ENCODE measurements at places on chromosomes 1 and 21.

- DNase-seq = no peak
These were observed 10.7 kb downstream of the PLA2G5 start for GRCh38 chr1:20080441-20081352.

- DNase-seq = no peak
These were observed 16.4 kb upstream of the CPT2 start for GRCh38 chr1:53180226-53180625.

DNA sequence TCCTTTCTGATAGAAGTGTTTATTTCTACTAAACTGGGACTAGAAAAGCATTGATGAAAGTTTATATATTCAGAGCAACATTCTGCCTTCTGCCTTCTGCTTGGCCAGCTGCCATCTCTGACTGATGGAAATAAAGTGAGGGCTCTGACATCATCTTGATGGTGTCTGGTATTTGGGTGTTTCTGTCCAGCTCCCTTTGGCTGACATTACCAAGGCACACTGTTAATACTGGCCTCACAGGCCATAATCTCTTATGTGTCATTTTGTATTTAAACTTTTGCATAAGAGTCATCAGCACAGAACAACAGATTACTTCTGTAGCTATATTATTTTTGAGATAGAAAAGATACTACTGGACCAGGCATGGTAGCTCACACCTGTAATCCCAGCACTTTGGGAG is 216.9 kb downstream of the RYR2 start:
- no peak for DNase-seq

DNA sequence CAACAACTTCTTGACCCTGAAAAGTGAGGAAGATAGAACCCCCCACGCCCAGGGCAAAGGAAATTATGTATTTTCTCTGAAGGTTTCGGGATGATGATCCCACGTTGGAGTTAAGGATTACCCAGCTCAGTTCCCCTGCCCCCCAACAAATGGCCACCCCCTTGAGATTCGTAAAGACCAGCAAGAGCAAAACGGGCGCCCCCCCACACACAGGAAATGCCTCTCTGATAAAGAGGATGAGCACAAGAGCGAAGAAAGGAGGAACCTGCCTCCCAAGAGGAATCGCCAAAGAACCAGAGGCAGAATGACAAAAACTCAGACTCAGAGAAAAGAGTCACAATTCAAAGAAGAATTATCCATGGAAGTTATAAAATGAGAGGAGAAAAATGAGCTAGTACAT is 576.9 kb downstream of the MATN1 start:
- no peak for DNase-seq

GRCh38 chr1:60972841-60973364 is 109.5 kb upstream of the NFIA start:
- no peak for DNase-seq

- DNase-seq = no peak
These were observed 346.8 kb downstream of the RRAGC start for GRCh38 chr1:38512789-38513188.

GRCh38 chr1:47317841-47318240 is 3.9 kb upstream of the STIL start:
- DNase-seq = no peak

DNA sequence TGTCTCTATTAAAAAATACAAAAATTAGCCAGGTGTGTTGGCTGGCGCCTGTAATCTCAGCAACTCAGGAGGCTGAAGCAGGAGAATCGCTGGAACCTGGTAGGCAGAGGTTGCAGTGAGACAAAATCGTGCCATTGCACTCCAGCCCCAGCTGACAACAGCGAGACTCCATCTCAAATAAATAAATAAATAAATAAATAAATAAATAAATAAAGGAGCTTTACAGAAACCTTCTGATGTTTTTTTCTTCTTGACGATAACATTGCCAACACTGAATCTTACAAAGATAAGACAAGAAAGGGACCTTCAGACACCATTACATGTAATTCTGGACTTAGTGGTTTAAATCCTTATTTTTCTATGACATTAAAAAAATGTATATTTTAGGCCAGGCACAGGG is 47.8 kb upstream of the LGALS8 start:
- DNase-seq = no peak

DNA sequence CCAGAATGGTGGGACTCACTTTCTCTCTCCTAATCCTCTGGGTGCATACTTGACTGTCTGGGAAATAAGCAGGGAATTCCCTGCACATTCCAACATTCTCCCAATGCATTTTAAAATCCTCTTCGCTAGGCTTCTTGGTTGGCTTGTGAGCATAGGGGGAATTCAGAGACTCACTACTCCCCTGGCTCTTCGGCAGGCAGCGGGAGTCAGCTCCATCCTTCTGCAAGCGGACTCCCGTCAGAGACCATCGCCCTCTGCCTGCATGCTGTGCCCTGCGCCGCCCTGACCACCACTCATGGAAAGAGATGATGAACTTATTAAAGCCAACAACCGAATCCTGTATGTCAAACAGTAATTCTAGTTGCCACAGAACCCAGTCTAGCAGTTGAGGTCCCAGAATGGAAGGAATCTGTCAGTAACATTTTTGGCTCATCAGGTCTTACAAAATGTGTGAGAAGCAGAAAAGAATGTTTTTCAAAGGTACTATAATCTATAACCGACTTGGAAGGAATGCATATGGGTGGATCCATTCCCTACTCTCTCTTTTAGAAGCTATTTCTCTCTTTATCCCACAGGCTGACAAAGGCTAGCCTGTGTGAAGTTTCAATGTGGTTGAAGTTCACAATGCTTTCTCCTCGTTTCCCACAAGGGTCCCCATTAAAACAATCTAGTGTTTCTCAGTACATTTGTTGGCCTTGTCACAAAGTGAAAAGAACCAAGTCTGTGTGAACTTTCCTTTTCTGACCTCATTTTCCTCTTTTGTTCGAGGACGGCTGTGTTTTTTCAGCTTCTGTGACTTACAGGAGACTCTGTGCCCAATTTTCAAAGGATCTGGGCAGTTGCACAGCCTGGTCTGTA is 119.1 kb upstream of the ADAR start:
- no peak for DNase-seq

GRCh38 chr1:6205849-6206519 is at the start of gene RNF207:
TSS of gene RNF207 (plus strand) at chr1:6206119. CDS start at chr1:6206536, 417 bp downstream.
- peak; percentile 74 for DNase-seq

Measured in activated naive CD8-positive, alpha-beta T cell treated with anti-CD3 and anti-CD28 coated beads for 36 hours (primary cell).